ENCODE measurements at places on chromosomes 5 and 9.

DNA sequence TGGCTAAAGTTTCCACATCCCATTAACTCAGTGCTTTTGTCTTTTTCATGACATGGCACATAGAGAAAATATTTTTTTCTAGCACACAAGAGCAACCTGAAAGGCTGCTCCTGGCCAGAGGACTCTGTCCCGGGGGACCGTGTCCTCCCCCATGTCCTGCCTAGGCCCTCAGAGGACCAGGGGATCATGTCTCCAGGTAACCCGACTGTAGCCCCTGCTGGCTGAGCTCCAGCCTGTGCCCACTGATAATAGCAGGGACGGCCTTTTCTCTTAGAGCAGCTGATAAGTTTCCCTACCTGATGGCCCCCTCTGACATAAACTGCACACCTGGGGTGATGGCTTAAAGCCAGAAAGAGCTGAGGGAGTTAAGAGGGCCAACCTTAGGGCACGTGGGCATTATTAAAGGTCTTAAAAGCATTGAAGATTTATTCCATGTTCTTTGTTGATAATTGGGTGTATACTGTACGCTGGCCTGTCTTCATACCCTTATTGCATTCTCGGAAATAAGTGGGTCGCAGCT is 5.9 kb downstream of the HDHD3 start:
- DNase-seq = no peak

GRCh38 chr5:105978011-105978410 is 1692.7 kb downstream of the EFNA5 start:
- no peak for DNase-seq

DNA sequence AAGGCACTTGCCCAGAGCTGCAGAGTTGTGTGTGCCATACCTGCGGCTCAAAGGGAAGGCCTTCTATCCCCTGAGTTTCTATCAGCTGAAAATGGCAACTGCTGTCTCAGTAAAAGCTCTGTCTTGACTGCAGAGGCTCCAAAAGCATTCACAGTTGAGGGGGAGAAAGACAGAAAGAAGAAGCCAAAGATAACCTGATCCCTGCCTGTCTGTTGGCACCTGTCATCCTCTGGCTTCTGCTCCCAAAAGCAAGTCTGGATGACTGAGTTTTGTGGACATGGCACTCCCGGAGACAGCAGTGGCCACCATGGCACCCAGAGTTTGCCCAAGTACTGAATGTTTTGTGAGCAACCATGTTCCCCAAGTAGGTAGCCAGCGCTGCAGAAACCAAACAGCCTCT is 176.6 kb downstream of the NR3C1 start:
- DNase-seq = no peak

DNA sequence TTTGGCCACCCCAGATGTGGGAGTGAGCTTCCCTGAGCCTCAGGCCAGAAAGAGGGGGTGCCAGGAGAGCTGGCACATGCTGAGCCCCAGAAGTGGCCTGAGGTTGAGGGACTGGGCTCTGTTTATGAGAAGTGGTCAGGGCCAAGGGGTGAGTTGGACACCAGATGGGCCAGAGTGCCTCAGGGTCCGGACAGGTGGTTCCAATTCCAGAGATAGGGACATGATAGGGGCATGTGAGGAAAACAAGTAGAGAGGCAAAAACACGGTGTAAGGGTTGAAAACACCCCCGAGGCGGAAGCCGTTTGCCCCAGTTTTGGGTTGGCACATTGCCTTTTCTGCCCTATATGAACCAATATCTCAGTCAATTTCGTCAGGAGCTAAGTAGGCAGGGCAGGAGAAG is 125.6 kb upstream of the NFIB start:
- DNase-seq = no peak

GRCh38 chr5:16759147-16759773 is 142.5 kb upstream of the RETREG1 start:
- DNase-seq = no peak

DNA sequence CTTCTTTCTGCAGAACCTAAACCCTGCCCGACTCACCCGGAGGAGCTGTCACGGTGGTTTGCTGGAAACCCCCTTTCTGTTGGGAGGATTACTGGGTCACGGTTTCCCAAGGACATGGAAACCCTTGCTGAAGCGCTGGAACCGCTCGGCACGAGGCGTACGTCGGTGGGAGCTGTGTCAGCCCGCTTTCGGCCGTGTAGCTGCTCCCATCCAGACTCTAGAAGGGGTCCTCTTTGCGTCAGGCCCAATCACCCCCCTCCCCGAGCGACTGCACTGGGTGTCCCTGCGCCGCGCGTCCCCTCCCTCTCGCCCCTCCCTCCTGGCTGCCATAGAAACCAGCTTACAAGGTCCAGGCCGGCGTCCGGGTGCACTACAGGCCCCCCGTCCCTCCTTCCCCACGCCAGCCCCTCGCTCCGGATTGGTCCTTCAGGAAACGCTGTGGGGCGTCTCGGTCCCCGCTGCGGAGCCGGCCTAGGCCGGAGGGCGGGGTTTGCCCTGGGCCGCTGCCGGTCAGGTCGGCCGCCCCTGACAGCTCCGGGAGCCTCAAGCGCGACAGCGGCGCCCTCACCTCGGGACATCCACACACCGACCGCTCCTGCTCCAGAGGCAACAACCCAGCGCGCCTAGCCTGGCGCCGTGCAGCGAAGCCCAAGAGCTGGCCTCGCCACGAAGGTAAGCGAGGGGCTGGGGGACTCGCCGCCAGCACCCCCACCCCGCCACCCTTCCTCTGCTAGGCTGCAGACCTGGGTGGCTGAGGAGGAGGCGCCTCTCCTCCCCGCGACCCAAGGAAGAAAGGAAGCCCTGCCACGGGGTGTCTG is at the start of gene NIM1K:
Gene NIM1K, plus strand, starts transcription at position 486 of the 818 bp plus-strand sequence. CDS start 53,551 bp downstream, outside the sequence.
- peak; percentile 71 for DNase-seq

DNA sequence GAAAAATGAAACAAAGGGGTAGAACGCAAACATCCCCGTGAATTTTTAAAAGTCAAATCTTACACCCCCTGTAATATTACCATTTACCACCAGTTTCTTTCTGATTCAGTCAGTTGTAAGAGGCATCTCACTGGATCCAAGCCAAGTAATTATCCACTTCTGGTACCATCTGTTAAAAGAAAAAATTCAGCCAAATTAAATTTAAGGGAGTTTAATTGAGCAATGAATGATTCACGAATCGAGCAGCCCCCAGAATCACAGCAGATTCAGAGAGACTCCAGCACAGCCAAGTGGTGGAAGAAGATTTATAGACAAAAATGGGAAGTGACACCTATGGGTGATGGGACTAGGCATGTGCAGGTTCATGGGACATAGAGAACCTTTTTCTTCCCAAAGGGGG is 29.9 kb upstream of the MTMR12 start:
- DNase-seq = no peak

- peak; percentile 24 for DNase-seq
Observed at GRCh38 chr9:34125681-34126206, 754 bp downstream of the DCAF12 start.

DNA sequence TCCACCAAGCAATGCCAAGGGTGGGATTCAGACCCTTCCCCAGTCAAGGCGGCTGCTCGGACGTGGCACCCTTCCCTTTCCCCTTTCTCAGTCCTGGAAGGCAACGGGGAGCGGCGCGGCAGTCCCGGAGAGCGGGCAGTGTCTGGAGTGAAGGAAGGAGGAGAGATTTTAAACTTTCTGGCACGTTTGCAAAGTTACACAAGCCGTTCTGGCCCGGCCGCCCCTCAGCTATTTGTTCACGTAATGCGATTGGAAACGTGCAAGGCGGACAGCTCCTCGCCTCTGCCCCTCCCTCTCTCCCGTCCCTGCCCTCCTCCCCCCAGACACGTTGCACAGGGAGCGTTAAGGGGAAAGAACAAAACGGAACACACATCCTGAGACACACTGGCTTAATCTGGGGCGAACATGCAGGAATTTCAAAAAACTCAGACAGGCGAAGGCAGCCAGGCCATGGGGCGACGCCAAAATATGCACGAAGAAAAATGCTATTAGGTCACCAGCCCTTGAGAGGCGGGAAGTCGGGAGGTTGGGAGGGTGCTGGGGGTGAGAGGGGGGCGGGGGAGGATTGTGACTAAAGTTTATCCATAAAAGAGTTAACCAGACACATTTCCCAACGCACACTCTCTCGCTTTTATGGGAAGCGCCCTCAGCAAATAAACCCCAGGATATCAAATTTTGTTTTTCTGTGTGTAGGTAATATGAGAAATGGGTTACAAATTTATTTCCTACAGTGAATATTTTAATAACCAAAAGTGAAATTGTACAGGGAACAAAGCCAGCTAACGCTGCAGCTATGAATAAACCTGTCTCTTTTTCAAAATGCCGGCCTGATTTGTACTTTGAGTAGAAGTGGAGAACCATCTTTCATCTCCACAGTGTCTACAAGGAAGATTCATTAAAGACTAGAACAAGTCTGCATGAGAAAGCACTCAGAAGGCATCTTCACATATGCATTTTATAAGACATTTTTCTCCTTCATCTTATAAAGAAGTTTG is at the start of gene LOX:
Gene LOX, minus strand, starts transcription at position 144 of the 995 bp plus-strand sequence. CDS start 274 bp downstream, outside the sequence.
- DNase-seq = peak; percentile 84

GRCh38 chr5:76074487-76075065 is 8.6 kb upstream of the SV2C start:
- no peak for DNase-seq

GRCh38 chr5:67724412-67725135 is 491.0 kb upstream of the PIK3R1 start:
- no peak for DNase-seq

- peak; percentile 63 for DNase-seq
Observed at GRCh38 chr5:122937914-122938313, 92.5 kb downstream of the SNX24 start.

DNA sequence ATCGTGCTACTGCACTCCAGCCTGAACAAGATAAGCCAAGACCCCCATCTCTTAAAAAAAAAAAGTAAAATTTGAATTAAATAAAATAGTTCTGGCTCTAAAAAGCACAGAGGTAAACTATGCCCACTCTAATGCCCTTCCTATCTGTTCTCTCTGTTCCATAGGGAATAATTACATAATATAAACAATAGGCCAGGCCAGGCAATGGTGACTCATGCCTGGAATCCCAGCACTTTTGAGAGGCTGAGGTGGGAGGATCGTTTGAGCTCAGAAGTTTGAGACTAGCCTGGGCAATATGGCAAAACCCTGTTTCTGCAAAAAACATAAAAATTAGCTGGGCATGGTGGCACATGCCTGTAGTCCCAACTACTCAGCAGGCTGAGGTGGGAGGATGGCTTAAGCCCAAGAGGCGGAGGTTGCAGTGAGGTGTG is 47.4 kb downstream of the MYO10 start:
- DNase-seq = no peak

DNA sequence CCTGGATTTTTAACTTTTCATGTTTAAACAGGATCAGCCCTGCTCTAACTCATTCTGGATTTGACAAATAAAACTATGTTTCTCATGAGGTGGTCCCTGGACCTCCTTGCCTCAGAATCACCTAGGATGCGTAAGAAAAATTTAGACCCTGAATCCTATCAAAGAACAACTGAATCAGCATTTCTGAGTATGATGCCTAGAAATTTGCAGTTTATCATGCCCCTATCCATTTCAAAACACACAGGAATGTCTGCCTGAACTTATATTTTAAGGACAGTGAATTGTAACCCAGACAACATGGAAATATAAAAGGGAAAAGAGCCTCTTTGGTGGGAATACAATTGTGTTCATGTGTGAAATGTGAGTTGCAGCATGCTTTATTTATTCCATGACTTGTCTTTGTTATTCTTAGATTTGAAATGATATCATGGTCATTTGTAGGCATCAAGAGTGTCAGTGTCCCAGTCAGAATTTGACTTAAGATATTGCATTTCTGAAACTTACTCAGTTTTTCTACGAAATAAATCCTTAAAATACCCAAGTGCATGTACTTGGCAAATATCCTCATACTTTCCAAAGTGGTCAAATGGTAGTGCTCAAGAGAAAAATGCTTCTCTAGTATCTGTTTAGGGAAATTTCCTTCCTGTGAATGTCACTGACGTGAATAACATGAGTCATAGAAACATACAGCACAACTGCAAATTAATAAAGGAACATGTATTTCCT is 144.3 kb downstream of the GIN1 start:
- no peak for DNase-seq

GRCh38 chr5:109981979-109982378 is 292.3 kb downstream of the MAN2A1 start:
- DNase-seq = no peak

- DNase-seq = no peak
Observed at GRCh38 chr5:113156271-113156877, 179.8 kb downstream of the DCP2 start.

DNA sequence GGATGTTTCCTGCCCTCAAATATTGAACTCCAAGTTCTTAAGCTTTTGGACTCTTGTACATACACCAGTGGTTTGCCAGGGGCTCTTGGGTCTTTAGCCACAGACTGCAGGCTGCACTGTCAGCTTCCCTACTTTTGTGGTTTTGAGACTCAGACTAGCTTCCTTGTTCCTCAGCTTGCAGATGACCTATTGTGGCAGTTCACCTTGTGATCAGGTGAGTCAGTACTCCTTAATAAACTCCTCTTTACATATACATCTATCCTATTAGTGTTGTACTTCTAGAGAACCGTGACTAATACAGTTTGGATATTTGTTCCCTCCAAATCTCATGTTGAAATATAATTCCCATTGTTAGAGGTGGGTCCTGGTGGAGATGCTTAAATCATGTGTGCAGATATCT is 681.9 kb upstream of the ARRDC3 start:
- DNase-seq = no peak

GRCh38 chr9:97519441-97519970 is 18.0 kb downstream of the TMOD1 start:
- DNase-seq = no peak

DNA sequence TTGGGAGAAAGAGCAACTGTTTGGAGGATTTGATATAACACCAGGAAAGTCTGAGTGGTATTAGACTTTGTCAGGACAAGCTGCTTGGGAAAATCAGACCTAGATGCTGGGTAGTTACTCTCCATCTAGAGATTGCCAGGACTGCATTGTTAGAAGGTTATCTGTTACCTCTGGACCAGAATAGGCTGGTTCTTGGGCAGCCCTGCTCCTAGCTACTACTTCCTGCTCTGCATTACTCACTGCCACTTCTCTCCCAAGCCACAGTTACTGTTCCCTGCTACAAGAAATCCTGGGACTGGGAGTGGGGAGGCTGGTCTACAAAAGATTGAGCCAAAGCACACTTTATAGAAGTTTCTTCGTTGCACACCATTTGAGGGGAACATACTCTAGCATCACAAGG is 95.5 kb upstream of the KCNN2 start:
- DNase-seq = no peak

DNA sequence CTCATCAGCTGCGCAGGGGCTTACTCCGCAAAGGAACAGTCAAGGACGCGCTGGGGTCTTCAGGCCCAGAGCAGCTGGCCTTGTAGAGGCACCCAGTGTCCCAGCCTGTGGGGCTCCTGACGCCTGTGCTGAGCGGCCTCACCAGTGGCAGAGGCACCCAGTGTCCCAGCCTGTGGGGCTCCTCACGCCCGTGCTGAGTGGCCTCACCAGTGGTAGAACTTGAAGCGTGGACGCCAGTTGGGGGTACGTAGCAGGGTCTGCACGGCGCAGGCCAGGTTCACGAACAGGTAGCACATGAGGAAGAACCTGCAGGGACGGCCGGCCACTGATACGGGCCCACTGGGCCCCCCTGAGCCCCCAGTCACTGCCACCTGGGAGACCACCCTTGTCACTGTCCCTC is 35.9 kb downstream of the SLC12A7 start:
- peak; percentile 77 for DNase-seq

GRCh38 chr5:163424836-163425235 is 12.6 kb upstream of the CCNG1 start:
- no peak for DNase-seq

Measured in upper lobe of left lung (tissue), 6 donors.